Lower leg skin (tissue), 4 donors: ENCODE measurements at places on chromosomes 6 and 20.

GRCh38 chr6:148835920-148836441 lies 89.2 kb downstream of the UST start:
- DNase-seq = no peak

- no peak for DNase-seq
Measured at GRCh38 chr20:64064145-64064698, 1.2 kb downstream of the TCEA2 start.

DNA sequence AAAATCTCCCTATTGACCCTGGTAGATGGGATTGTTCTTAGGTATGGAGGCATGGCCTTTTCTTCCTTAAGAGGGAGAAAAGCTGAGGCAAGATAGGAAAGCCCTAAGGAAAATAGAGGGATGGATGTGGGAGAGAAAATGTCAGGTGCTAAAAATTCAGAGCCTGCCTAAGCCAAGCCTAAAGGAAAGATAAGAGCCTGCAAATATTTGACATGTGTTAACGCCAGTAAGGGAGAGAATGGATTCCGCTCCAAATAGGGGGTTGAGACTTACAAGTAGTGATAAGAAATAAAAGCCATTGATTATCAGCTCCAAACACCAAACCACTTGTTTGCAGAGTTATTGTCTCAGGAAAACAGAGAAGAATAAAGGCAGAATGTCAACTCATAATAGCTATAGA lies 533.6 kb downstream of the PTPRT start:
- DNase-seq = no peak

DNA sequence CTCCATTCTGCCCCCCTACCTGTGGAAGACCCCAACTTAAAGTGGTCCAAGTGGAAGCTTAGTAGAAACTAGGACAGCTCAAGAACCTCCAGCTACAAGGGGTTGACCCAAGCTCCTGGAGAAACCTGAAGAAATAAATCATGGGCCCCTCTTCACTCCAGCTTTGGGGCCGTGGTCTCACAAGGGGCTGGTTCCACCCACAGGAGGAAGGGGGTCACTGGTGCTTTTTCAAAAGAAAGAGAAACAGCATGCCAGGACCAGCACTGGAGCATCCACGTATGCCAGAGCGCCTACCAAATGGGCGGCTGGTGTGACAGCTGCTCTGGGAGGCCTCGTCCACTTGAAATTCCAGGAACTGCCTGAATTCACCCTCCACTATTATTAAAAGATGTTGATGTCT lies 14.4 kb upstream of the ANKRD60 start:
- no peak for DNase-seq

DNA sequence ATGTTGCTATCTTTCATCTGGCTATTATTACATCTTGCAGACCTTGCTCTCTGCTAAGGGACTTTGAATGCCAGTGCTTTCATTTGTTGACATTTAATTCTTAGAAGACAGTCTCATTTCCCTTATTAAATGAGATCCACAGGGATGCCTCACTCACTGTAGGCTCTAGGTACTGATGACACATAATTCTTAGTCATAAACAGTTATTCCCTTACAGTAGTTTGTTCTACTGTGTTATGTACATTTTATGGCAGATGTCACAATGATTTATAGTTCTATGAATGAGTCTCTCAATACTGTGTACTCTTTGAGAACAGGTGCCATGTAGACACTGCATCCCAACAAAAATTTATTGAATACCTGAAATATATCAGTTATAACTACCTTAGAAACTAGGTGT lies 70.3 kb downstream of the FAM83B start:
- no peak for DNase-seq

- DNase-seq = no peak
Measured at GRCh38 chr6:109315341-109316110, 66.7 kb downstream of the CD164 start.
